Colonic mucosa (tissue), 4 donors: ENCODE measurements at places on chromosomes 12 and 14. TPM values are rescaled to one million over a fixed set of nuclear protein-coding genes. Genes with fewer than 3 reads are reported as not detected.

Gene KRT72
- not detected for total RNA-seq

Gene PLEKHA5
- 32.7 TPM for total RNA-seq

Gene ADCY4
- 6.7 TPM for total RNA-seq

Gene SMIM41
- total RNA-seq = 0.58 TPM

Gene SERPINA9
- not detected for total RNA-seq

Gene VRK1
- 13.0 TPM for total RNA-seq

Gene TAS2R42
- not detected for total RNA-seq

Gene LRP6
- 26.2 TPM for total RNA-seq
